Stimulated activated CD8-positive, alpha-beta memory T cell treated with anti-CD3 and anti-CD28 coated beads, Interleukin-4, amount 100 ng/mL, for 1 hour (primary cell): ENCODE measurements at places on chromosomes 1 and 21.

- DNase-seq, result no peak
These were observed 363.6 kb downstream of the PBX1 start for GRCh38 chr1:164922585-164922984.

DNA sequence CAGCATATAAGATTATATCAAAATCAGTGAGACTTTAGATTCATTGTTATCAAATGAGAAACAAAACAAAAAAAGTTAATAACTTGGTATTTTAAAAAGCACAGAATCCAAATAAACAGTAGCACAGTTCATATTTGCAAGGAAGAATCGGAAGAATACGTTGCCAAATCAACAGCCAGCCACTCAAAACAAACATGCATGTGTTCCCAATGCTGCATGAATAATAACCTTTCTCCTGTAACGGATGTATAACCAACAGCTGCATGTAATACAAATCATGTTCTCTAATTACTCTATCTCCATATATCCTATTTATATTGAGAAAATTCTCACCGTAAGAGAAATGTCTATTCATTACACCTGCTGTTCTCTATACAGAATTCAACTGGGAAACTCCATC, 98.9 kb upstream of the FOXD3 start:
- DNase-seq, result no peak

DNA sequence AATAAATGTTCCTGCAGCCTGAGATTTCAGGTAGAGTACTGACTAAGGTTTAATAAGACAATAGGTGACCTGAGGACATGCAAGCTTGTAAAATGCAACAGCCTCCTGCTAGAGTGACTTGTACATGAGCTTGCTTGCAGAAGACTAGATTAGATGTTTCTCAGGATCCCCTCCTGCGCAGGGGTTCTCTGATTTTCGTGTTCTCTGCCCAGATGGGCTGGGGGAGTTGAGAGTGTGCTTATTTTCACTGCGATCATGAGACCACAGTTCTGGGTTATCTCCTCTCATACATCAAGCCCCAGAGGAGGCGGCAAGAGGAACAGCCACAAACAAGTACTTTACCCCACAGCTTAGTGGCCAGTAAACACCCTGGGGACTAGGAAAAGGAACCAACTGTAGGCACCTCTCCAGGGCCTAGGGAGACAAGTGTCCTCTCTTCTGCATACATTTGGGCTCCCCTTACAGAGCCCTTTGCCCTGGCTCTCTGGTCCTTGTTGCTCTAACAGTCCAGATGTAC, 8.0 kb downstream of the TMEM81 start:
- DNase-seq, result no peak

DNA sequence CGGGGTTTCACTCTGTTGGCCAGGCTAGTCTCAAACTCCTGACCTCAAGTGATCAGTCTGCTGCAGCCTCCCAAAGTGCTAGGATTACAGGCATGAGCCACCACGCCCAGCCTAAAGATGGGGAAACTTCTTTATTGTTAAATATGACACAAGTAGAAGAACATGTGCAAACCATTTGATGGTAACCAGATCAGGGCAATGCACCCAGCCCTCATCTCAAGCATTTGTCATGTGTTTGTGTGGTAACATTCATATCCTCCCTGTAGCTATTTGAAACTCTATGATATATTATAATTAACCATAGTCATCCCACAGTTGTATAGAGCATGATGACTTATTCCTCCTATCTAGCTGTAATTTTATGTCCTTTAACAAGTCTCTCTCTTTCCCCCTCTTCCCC, 119.5 kb upstream of the TMPRSS2 start:
- DNase-seq, result no peak

GRCh38 chr1:8359617-8360481, 41.9 kb downstream of the SLC45A1 start:
- DNase-seq, result no peak

DNA sequence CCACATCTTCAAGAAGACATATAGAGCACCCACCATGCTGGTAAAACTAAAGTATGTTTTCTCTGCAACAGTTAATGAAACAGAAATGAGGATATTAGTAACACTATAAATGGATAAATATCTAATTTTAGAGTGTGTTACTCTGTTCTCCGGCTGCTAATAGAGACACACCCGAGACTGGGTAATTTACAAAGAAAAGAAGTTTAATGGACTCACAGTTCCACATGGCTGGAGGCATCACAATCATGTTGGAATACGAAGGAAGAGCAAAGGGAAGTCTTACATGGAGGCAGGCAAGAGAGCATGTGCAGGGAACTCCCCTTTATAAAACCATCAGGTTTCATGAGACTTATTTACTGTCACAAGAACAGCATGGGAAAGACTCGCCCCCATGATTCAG, 287.2 kb downstream of the SRGAP2C start:
- DNase-seq, result no peak

DNA sequence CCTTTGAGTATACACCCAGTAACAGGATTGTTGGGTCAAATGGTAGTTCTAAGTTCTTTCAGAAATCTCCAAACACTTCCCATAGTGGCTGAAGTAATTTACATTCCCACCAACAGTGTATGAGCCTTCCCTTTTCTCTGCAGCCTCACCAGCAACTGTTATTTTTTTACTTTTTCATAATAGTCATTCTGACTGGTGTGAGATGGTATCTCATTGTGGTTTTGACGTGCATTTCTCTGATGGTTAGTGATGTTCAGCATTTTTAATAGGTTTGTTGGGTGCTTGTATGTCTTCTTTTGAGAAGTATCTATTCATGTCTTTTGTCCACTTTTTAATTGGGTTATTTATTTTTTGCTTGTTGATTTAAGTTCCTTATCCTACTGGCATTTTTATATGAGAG, 26.4 kb upstream of the LAMC1 start:
- no peak for DNase-seq

DNA sequence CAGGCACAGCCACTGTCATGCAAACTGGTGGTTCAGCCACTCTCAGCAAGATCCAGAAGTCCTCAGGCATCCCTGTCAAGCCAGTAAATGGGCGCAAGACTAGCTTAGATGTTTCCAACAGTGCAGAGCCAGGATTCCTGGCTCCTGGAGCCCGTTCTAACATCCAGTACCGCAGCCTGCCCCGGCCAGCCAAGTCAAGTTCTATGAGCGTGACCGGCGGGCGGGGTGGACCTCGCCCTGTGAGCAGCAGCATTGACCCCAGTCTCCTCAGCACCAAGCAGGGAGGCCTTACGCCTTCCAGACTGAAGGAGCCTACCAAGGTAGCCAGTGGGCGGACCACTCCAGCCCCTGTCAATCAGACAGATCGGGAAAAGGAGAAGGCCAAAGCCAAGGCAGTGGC, 46.6 kb upstream of the IPO9 start:
- no peak for DNase-seq

DNA sequence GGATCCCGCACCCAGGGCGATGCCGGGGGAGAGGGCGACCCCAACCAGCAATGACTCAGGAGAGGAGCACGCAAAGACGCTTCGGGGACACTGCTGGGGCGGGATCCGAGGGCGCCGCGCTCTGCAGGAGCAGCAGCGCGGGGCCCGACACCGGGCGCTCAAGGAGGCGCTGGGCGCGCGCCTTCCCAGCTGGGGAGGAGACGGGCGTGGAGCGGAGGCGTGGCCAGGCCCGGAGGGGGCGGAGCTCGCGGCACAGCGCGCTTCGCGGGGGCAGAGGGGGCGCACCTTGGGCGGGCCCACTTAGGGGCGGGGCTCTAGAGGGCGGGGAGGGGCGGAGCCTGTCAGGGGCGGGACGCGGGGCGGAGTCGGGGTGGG, 369 bp downstream of the SUMO3 start:
- DNase-seq, result peak; percentile 86

- no peak for DNase-seq
These were observed 780.6 kb downstream of the BRINP3 start for GRCh38 chr1:189697113-189697512.

GRCh38 chr1:155651861-155652661, 36.5 kb downstream of the YY1AP1 start:
- DNase-seq, result no peak

GRCh38 chr1:52542085-52542688, 10.7 kb downstream of the TUT4 start:
- DNase-seq, result no peak

DNA sequence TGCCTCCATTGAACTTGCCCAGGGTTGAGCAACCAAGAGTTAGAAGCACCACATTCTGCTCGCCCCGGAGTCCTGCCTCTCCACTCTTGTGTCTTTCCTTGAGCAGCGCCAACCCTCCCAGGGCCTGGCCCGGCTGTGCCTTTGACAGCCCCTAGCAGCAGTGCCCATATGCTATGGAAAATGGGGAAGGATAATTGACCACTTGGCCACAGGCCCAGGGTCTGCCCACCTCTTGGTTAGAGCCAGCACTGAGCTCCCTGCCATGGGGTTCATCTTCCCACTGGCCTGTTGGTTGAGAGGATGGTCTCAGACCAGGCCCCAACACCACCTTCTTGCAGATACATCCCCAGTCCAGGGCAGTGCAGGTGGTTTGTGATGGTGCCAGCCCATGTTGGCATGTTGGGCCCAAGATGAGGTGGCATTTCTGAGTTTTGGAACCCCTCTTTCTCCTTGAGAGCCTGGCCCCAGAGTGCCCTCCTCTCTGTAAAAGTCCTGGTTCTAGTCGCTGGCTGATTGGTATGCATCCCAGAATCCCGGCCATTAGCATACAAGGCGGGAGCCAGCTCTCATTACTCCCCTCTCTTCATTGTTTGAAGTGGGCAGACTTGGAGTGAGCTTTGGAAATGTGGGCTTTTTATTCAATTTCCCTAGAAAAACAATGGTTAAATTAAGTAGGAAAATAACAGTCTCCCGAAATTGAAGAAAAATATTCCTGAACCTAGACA, 7.6 kb downstream of the ARHGEF10L start:
- DNase-seq, result no peak

DNA sequence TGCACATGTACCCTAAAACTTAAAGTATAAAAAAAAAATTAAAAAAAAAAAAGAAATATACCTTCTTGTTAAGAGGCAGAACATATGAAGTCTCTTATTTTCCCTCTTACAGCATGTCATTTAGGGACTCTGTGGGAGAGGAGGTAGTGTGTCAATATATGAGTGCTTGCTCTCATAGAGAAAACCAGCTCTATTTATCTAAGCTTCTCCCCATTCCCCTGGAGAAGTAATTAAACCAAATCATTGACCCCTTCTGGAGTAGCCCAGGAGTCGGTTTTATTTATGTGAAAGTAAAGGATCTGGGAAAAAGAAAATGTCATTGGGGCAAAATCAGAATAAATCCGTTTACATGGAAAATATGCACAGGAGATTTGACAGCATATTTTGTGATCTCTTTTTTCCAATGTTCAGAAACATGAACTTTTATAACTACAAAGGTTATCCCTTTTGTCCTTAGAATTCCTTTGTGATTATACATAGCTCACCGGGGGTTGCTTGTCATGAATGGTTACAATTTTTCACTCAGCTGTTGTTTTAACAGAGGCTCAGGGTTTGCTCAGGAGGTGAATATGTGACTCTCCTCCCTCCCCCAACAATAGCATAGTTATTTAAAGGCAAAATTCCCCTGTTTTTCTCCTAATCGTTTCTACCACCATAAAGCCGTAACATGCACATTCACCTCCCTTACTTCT, 114.5 kb upstream of the C1orf21 start:
- no peak for DNase-seq

- peak; percentile 42 for DNase-seq
These were observed 700 bp upstream of the SYDE2 start for GRCh38 chr1:85201340-85202091.

GRCh38 chr1:227786673-227787512, 28.6 kb upstream of the PRSS38 start:
- no peak for DNase-seq

DNA sequence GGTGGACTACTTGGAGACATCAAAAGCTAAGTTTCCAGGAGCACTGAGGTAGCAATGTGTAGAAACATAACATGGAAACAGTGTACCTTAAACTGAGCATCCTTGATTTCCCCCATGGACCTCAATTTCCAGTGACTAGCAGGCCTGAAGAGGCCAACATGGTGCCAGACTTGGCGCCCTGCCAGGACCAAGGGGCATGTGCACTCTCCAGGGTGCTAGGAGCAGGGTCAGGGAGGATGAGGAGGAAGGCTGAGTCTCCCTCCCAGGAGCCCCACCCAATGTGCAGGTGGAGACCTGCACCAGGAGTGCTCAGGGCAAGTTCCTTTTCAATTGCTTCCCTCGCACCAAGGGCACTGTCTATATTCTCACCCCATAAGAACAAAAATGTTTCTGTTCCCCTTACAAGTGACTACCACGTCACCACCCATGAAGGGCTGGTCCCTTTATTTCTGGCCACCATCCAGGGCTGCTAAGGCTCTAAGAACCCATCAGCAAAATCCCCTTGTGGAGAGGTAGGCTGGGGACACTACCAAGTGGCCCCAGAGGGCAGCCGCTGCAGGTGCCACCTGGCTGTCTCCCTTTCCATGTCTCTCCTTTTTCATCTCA, 39.2 kb downstream of the MX1 start:
- no peak for DNase-seq

DNA sequence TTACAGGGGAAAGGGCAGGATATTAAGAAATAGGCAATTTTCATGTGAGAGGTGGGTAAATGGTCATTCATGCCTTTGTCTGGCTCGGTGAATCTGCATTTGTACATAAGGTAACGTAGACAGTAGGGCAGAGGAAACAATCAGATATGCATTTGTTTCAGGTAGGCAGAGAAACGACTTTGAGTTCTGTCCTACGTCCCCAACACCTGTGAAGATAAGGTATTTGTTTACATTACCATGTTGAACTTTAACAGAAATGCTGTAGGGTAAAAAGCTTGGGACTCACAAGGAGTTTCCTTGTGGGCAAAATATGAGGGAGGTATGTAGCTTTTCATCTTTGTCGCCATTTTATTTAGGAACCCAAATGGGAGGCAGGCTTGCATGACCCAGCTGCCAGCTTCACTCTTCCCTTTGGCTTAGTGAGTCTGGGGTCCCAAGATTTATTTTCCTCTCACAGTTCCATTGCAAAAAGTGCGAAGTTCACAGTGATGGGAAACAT, 31.4 kb downstream of the B3GALT5 start:
- no peak for DNase-seq

GRCh38 chr1:203601716-203602309, 24.8 kb upstream of the ATP2B4 start:
- DNase-seq, result no peak

DNA sequence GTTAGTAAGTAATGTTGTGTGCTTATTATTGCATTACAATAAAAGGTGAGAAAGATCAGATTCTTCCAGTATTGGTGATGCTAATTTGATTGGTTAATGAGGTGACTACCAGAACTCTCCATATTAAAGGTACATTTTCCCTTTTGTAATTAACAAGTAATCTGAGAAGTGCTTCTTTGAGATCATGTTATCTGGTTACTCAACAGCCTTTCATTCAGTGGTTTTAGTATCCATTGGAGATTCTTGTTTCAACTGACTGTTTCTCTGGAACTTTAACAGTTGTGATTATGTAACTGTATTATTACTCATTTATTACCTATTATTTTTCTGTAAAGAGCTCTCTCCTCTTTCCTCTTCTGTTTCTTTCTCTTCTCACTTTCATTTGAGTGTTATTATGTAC, 86.7 kb downstream of the PEX14 start:
- no peak for DNase-seq
